ENCODE measurements at places on chromosomes 4 and X. TPM values are rescaled to one million over a fixed set of nuclear protein-coding genes. Genes with fewer than 3 reads are reported as not detected.

GAGE12C gene
- not detected for total RNA-seq

POF1B gene
- total RNA-seq: 4.7 TPM

H2AZ1 gene
- total RNA-seq: 103 TPM

FANCB gene
- 0.44 TPM for total RNA-seq

KIT gene
- 3.3 TPM for total RNA-seq

FGFBP1 gene
- total RNA-seq: not detected

PHOX2B gene
- total RNA-seq: not detected

SPANXN4 gene
- total RNA-seq: not detected

GRCh38 chrX:28189011-28189410, 207.8 kb upstream of the DCAF8L1 start:
- no peak overlapping the region for H3K27ac ChIP-seq
- H3K4me3 ChIP-seq: no peak overlapping the region
- no peak for DNase-seq
- H3K27me3 ChIP-seq: no peaks in the 10 kb centered on the region
- no peaks in the 10 kb centered on the region for H3K36me3 ChIP-seq
- no peaks in the 10 kb centered on the region for H3K4me1 ChIP-seq

- H3K4me3 ChIP-seq: peak overlapping the region; percentile 50
- H3K36me3 ChIP-seq: no peaks in the 10 kb centered on the region
- no peak for DNase-seq
- H3K27ac ChIP-seq: peak overlapping the region; percentile 93
- no peaks in the 10 kb centered on the region for H3K27me3 ChIP-seq
- peaks cover 26% of the 10 kb centered on the region for H3K4me1 ChIP-seq
Observed at GRCh38 chrX:136199365-136199764, 51.8 kb downstream of the MAP7D3 start.

DNA sequence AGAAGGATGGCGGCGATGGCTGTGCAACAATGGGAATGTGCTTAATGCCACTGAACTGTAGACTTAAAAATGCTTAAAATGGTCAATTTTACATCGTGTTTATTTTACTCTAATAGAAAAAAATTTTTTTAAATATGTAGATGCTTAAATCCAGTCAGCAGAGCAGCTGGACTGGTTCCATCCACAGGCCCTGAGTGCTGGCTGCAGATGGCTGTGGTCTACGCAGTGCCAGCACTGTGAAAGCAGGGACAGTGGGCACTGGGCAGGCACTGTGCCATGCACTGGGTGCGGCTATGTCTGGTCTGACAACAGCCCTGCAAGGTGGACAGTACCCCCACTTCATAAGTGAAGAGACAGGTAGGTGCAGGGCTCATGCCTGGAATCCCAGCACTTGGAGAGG, 175.2 kb downstream of the AFAP1 start:
- peaks cover 7% of the 10 kb centered on the region for H3K4me1 ChIP-seq
- DNase-seq: no peak
- H3K36me3 ChIP-seq: peaks cover 52% of the 10 kb centered on the region

DNA sequence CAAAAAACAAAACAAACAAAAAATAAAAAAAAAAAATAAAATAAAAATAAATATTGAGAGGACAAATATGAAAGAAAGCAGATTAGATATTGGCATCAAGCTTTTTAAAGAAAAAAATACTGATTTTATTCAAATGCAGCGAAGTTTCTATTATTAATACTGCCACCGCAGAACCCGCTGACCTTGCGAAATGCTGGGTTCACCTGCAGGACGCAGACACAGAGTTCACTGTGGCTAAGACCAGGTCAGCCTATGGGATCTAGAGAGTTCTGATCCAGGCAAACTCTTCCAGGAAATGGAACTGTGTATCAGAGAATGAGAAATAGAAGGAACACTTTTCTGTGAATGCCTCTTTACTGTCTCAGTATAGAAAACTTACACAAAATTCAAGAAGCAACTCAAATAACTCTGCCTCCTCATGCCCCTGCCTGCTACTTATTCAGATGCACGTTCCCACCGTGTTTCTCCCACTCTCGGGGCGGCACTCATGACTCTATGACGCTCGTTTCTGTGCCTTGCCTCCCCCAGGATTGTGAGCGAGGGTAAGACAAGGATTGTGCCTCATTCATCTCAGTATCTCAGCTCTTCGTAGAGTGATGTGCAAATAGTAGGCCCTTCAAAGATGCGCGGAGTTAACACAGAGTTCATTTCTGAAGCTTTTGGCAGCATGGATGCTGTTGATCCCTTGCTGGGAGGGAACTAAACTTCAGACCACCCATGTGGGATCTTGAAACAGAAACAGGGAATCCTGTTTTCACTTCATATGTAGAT, 44.1 kb upstream of the TLR3 start:
- peaks cover 30% of the 10 kb centered on the region for H3K4me1 ChIP-seq
- H3K4me3 ChIP-seq: no peak overlapping the region
- no peaks in the 10 kb centered on the region for H3K36me3 ChIP-seq

GRCh38 chr4:139740121-139740520, 74.5 kb downstream of the MGST2 start:
- peak; percentile 40 for DNase-seq
- H3K4me3 ChIP-seq: no peak overlapping the region
- no peaks in the 10 kb centered on the region for H3K27me3 ChIP-seq
- peak overlapping the region; percentile 89 for H3K27ac ChIP-seq
- no peaks in the 10 kb centered on the region for H3K36me3 ChIP-seq
- H3K4me1 ChIP-seq: peaks cover 42% of the 10 kb centered on the region

GRCh38 chr4:157558016-157558415, 337.5 kb downstream of the GRIA2 start:
- no peaks in the 10 kb centered on the region for H3K27me3 ChIP-seq
- no peak for DNase-seq
- H3K36me3 ChIP-seq: no peaks in the 10 kb centered on the region
- H3K4me3 ChIP-seq: no peak overlapping the region

- no peak for DNase-seq
- no peak overlapping the region for H3K27ac ChIP-seq
- no peaks in the 10 kb centered on the region for H3K36me3 ChIP-seq
- H3K27me3 ChIP-seq: no peaks in the 10 kb centered on the region
Observed at GRCh38 chrX:54430519-54430918, 9.7 kb upstream of the TSR2 start.

- peaks cover 44% of the 10 kb centered on the region for H3K4me1 ChIP-seq
- H3K36me3 ChIP-seq: peaks cover 40% of the 10 kb centered on the region
- H3K27me3 ChIP-seq: no peaks in the 10 kb centered on the region
- H3K27ac ChIP-seq: no peak overlapping the region
- DNase-seq: no peak
- H3K4me3 ChIP-seq: no peak overlapping the region
Observed at GRCh38 chr4:1297456-1298325, 8.0 kb downstream of the MAEA start.

DNA sequence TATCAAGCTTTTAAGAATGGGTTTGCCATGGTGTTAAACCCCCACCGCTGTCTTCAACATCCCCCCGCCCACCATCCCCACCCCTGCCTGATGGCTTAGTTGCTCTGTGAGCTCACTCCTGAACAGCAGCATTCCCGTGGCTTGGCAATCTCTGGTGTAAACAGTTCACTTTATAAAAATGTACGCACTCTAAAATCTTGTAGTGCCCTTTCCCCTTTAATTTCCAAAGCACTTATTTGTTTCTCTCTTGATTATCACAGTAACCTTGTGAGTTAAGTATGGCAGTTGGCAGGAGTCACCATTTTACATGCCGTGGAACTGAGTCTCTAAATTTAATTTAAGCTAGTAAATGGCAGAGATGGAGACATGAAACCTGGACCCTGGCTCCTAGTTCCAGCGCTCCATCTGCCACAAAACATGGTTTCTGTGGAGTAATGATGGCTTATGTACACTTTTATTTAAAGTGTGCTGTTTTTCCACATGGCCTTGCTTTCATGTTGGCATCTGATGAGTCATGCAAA, 123.1 kb downstream of the AFF1 start:
- peaks cover 86% of the 10 kb centered on the region for H3K4me1 ChIP-seq
- DNase-seq: no peak
- H3K4me3 ChIP-seq: no peak overlapping the region
- H3K36me3 ChIP-seq: peaks cover 3% of the 10 kb centered on the region
- H3K27me3 ChIP-seq: no peaks in the 10 kb centered on the region

- no peak overlapping the region for H3K27ac ChIP-seq
- H3K4me1 ChIP-seq: no peaks in the 10 kb centered on the region
- no peak overlapping the region for H3K4me3 ChIP-seq
- DNase-seq: no peak
Observed at GRCh38 chr4:8645753-8646124, 53.2 kb downstream of the CPZ start.

- no peaks in the 10 kb centered on the region for H3K27me3 ChIP-seq
- no peak overlapping the region for H3K27ac ChIP-seq
- H3K4me1 ChIP-seq: peaks cover 7% of the 10 kb centered on the region
- DNase-seq: peak; percentile 60
Observed at GRCh38 chr4:113355550-113356371, 306.3 kb downstream of the ANK2 start.

- H3K36me3 ChIP-seq: no peaks in the 10 kb centered on the region
- no peaks in the 10 kb centered on the region for H3K27me3 ChIP-seq
- peak; percentile 58 for DNase-seq
Observed at GRCh38 chr4:140947506-140947905, 185.8 kb downstream of the RNF150 start.

- no peak overlapping the region for H3K27ac ChIP-seq
- no peaks in the 10 kb centered on the region for H3K4me1 ChIP-seq
- H3K4me3 ChIP-seq: no peak overlapping the region
- DNase-seq: no peak
Observed at GRCh38 chr4:142440093-142440492, 406.0 kb downstream of the INPP4B start.

GRCh38 chrX:134537179-134537955, 77.4 kb downstream of the HPRT1 start:
- no peak overlapping the region for H3K27ac ChIP-seq
- no peak for DNase-seq
- H3K27me3 ChIP-seq: no peaks in the 10 kb centered on the region
- peaks cover 3% of the 10 kb centered on the region for H3K4me1 ChIP-seq

DNA sequence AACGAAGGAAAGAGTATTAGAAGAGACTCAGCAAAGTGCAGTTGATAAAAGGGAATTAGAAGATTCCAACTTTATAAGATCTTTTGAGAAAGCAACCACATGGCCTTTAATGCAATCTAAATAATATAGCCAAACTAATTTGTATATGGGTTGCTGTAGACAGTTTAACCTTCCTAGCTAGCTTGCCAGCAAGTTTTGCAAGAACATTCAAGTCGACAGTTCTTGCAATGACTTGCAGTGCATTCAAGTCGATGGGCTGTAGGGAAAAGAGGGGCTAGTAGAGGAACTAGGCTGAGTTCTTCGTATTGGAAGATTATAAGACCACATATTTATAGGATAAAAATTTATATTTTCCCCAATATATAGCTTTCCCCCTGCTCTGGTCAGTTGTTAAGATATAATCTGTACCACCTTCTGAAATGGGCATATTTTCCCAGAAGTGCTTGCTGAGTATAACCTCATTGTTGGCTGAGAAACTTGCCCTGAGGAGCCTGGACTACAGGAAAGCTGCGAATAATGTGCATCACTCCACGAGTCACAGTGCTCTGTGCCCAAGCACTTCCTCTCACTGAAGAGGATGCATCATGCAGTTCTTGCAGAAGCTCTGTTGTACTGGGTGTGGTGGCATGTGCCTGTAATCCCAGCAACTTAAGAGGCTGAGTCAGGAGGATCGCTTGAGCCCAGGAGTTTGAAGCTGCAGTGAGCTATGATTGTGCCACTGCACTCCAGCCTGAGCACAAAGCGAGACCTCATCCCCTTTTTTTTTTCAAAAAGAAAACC, 56.7 kb downstream of the DOCK11 start:
- H3K27me3 ChIP-seq: peaks cover 3% of the 10 kb centered on the region
- no peak overlapping the region for H3K27ac ChIP-seq
- H3K4me1 ChIP-seq: no peaks in the 10 kb centered on the region
- no peak overlapping the region for H3K4me3 ChIP-seq

DNA sequence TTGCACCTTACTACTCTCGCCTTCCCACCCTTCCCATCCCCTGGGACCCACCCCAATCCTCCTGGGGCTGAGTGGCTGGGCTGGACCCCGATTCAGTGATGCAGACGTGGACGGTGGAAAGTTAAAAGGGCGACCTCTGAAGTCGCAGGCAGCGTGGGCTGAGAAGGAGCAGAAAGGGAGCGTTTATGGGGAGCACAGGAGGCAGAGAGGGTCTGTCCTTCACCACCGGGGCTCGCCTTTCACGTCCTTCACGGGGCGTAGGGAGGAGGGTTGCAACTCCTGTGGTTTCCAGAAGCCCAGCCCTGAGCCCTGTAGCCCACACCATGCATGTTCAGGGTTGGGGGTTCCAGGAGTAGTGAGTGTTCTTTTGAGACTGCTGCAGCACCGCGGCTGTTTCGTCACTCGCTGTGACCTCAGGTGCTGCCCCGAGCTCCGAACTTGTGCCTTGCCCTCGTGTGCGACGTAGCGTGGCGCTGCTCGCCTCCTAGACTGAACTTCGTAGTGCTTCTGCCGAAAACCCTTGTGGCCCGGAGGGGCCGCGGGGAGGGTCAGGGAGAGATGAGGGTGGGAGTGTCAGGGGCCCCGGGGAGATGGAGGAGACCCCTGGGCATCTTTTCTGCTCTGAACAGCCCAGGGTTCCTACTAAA, 1.6 kb downstream of the NHS start:
- no peak for DNase-seq
- H3K36me3 ChIP-seq: no peaks in the 10 kb centered on the region
- H3K27me3 ChIP-seq: no peaks in the 10 kb centered on the region
- H3K4me3 ChIP-seq: peak overlapping the region; percentile 63
- H3K27ac ChIP-seq: no peak overlapping the region

DNA sequence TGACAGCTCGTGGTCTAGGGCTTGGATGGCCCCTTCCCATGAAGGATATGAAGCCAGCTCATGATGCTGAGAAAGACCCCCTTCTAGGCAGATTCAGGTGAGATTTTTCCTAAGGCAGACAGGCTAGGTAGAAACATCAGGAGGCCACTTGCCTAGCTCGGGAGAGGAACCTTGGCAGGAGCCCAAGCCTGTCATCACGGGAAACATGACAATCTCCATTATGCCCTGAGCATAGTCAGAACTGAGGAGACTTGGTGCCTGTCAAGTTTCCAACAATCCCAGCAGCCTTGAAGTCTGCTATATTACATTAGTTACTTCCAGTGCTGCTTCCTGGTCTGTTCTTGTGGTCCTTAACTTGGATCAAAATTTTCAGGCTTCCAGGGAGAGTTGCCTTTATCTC, 18.7 kb upstream of the WDR1 start:
- H3K36me3 ChIP-seq: no peaks in the 10 kb centered on the region
- no peak for DNase-seq
- no peaks in the 10 kb centered on the region for H3K4me1 ChIP-seq
- H3K27me3 ChIP-seq: no peaks in the 10 kb centered on the region
- H3K27ac ChIP-seq: no peak overlapping the region

- no peaks in the 10 kb centered on the region for H3K27me3 ChIP-seq
- no peaks in the 10 kb centered on the region for H3K4me1 ChIP-seq
- no peak overlapping the region for H3K4me3 ChIP-seq
- no peaks in the 10 kb centered on the region for H3K36me3 ChIP-seq
Observed at GRCh38 chr4:156248917-156249316, 295.3 kb upstream of the CTSO start.

- H3K4me3 ChIP-seq: no peak overlapping the region
- H3K36me3 ChIP-seq: no peaks in the 10 kb centered on the region
- no peak overlapping the region for H3K27ac ChIP-seq
- H3K4me1 ChIP-seq: no peaks in the 10 kb centered on the region
- no peak for DNase-seq
Observed at GRCh38 chr4:89906777-89907521, 12.3 kb downstream of the MMRN1 start.

Measured in heart left ventricle (tissue), 16 donors.